Glutamatergic neuron (in vitro differentiated cells): ENCODE measurements at places on chromosomes 12 and 14. TPM values are rescaled to one million over a fixed set of nuclear protein-coding genes. Genes with fewer than 3 reads are reported as not detected.
A peak's percentile ranks its signal among the peaks of the same experiment; 100 is the strongest.

DNA sequence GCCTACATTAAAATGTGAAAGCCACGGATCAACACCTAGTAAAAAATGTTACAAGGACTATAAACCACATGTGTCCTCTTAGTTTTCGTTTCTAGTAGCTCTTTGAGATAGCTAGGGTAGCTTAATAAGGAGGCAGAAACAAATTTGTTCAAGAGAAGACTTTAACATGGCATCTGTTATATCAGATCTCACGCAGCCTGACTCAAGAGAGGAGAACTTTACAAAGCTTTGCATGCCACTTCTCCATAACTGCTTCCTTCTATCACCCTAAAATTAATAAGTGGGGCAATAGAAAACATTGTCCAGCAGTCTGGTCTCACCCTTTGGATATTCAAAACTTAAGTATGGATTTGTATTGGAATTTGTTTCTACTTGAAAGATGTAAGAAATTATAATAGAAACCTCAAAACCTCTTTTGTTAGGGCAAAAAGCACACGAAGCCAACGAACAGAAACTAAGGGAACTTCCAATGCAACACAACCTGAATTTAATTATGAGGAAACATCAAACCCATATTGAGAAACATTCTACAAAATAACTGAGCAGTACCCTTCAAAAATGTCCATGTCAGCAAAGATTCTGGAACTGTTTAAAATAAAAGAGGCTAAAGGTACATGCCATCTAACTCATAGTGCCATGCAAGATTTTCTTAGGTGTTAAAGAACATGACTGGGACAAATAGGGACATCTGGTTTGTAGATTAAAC lies 194.8 kb downstream of the LRIG3 start:
- no peaks in the 10 kb centered on the region for H3K4me1 ChIP-seq
- no peak for DNase-seq
- H3K36me3 ChIP-seq, result no peaks in the 10 kb centered on the region
- no peak overlapping the region for H3K27ac ChIP-seq
- no peaks in the 10 kb centered on the region for H3K27me3 ChIP-seq

The GPD1 gene
- 0.81 TPM for total RNA-seq

DNA sequence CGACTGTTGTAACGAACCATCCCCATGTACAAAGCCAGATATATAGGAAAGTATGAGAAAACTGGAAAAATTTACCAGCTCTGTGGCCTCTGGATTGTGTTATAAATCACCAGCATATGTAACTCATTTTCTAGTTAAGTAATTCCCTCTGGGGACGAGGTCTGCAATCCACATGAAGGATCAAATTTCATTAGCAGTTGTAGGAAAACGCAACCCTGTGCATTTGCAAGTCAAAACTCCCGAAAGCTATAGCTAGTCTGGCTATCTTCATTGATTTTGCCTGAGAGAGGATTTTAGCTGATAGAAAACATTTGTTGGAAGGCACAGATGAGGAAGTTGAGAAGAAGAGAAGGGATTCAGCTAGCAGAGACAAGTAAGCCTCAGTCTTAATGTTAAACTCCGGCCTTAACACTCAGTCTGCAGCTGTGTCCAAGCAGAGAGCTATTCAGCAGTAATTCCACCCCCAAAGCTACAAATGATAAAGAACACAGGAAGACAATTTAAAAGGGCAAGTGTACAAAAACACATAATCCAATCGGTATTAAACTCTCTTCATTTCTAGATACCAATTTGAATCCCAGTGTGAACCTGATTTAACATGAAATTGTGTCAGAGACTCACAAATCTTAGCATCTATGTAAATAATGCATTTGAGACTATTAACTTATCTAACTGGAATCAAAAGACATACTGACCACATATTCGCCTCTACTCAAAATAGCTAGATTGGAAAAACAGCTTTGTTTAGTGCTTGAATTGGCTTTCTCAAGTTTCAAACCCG lies 54.2 kb upstream of the CERS5 start:
- no peaks in the 10 kb centered on the region for H3K36me3 ChIP-seq
- H3K27me3 ChIP-seq, result peaks cover 2% of the 10 kb centered on the region
- H3K4me1 ChIP-seq, result peaks cover 3% of the 10 kb centered on the region
- no peak overlapping the region for H3K27ac ChIP-seq

DNA sequence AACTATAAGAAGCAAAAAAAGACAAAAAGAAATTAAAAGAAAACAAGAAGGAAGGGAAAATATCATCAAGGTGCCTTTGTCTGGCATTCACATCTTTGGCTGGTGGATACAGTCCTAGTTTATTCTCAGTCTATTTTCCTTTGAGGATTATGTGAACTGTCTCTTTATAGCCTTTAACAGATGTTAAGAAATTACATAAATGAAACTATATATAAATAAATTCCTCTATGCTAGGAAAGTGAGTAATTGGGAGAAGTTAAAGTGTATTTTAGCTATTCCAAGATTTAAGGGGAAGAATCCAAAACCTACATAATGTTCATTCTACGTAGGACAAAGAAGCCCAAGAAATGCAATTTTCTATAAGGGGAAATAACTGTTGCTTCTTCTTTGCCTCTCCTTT lies 316.3 kb downstream of the ADAMTS20 start:
- no peaks in the 10 kb centered on the region for H3K36me3 ChIP-seq
- H3K4me3 ChIP-seq, result no peak overlapping the region
- no peak for DNase-seq
- no peak overlapping the region for H3K27ac ChIP-seq

The TMEM63C gene
- 39.9 TPM for total RNA-seq

- peak overlapping the region; percentile 16 for H3K4me3 ChIP-seq
- peak; percentile 59 for DNase-seq
- H3K36me3 ChIP-seq, result no peaks in the 10 kb centered on the region
- peaks cover 6% of the 10 kb centered on the region for H3K27me3 ChIP-seq
Observed at GRCh38 chr12:49636979-49637755, 13.8 kb downstream of the PRPF40B start.

GRCh38 chr14:86462193-86462753 lies 932.3 kb downstream of the FLRT2 start:
- H3K27me3 ChIP-seq, result no peaks in the 10 kb centered on the region
- H3K4me3 ChIP-seq, result no peak overlapping the region
- peaks cover 6% of the 10 kb centered on the region for H3K4me1 ChIP-seq
- DNase-seq, result no peak
- peaks cover 11% of the 10 kb centered on the region for H3K36me3 ChIP-seq
- no peak overlapping the region for H3K27ac ChIP-seq

DNA sequence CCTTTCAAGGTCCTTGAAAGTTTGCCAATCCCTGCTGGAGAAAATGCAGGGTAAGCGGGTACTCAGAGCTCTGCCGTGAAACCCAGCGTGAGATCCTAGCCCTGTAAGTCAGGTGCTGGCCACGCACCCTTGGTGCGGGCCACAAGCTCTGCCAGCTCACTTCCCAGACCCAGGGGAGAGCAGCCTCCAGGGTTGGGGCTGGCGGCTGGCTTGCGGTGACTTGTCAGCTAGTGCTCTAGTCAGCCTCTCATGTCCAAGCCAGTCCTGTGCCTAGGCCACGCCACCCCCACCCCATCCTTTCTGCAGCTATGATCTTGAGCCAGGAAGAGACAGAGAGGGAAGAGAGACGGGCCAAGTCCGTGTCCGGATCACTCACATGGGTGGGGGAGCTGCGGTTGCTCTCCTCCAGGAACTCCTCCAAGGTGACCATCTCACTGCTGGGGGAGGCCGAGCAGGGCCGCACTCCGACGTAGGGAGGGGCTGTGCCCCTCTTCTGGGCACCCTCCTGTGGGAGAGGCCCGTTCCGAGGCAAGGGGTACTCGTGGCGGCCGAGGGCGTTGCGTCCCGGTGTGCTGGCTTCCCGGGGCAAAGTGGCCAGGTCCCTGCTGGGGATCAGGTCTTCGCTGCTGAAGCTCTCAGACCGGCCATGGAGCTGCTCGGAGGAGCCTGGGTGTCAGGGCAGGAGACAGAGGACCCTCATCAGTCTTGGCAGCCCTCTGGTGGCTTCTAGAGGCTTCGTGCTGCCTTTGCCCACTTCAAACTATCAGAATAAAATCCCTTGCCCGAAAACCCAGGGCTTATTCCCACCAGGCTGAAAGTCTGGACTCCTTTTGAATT lies 33.3 kb upstream of the GPR68 start:
- peaks cover under 1% of the 10 kb centered on the region for H3K27me3 ChIP-seq
- no peak overlapping the region for H3K27ac ChIP-seq
- no peak for DNase-seq
- H3K36me3 ChIP-seq, result peaks cover 7% of the 10 kb centered on the region
- no peak overlapping the region for H3K4me3 ChIP-seq

DNA sequence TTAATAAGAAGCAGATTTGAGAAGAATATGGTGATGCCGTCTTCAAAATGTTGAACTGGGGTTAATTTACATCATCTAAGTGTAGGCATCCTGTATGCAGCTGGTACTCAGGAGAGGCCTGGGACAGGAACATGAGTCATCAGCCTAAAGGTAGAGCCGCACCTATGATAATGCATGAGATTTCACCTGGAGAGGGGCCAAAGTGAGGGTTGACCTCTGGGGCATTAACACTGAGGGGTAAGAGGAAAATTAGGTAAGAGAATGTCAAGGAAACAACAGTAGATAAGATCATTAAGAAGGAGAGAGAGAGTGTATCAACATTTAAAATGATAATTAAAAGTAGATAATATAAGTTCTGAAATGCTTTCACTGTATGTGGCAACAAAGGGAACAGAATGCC lies 20.2 kb upstream of the SSTR1 start:
- H3K27me3 ChIP-seq, result peaks cover 6% of the 10 kb centered on the region
- no peaks in the 10 kb centered on the region for H3K36me3 ChIP-seq
- peaks cover 2% of the 10 kb centered on the region for H3K4me1 ChIP-seq
- DNase-seq, result no peak
- H3K27ac ChIP-seq, result no peak overlapping the region

GRCh38 chr12:28535216-28535615 lies 345.0 kb downstream of the CCDC91 start:
- no peak for DNase-seq
- no peaks in the 10 kb centered on the region for H3K27me3 ChIP-seq
- H3K27ac ChIP-seq, result no peak overlapping the region
- no peaks in the 10 kb centered on the region for H3K4me1 ChIP-seq
- H3K36me3 ChIP-seq, result no peaks in the 10 kb centered on the region
- H3K4me3 ChIP-seq, result no peak overlapping the region

The GARIN6 gene
- not detected for total RNA-seq

DNA sequence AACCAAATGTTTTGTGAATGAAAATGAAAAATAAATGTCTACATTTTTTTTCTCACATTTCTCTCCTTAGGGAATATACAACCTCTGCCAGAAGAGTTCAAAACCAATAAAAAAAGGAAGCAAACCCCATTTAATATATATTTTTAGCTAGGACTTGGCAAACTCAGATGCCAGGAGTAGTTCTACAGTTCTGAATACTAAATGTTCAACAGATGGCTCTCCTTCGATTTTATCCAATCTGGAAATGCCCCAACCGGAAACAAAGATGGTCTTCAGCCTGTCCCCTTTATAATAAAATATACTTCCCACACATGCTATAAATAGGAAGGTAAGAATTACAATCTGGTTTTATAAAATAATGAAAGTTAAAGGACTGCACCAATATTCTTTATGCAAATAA lies 330.4 kb downstream of the MDGA2 start:
- DNase-seq, result no peak
- no peaks in the 10 kb centered on the region for H3K27me3 ChIP-seq
- H3K4me1 ChIP-seq, result peaks cover 2% of the 10 kb centered on the region
- no peak overlapping the region for H3K4me3 ChIP-seq
- no peaks in the 10 kb centered on the region for H3K36me3 ChIP-seq
- no peak overlapping the region for H3K27ac ChIP-seq

The DDX54 gene
- total RNA-seq, result 16.9 TPM

- H3K36me3 ChIP-seq, result peaks cover 14% of the 10 kb centered on the region
- peaks cover 2% of the 10 kb centered on the region for H3K4me1 ChIP-seq
- peaks cover 8% of the 10 kb centered on the region for H3K27me3 ChIP-seq
Observed at GRCh38 chr14:39367387-39367751, 64.9 kb downstream of the FBXO33 start.
